ENCODE measurements at places on chromosomes 6 and 20.

DNA sequence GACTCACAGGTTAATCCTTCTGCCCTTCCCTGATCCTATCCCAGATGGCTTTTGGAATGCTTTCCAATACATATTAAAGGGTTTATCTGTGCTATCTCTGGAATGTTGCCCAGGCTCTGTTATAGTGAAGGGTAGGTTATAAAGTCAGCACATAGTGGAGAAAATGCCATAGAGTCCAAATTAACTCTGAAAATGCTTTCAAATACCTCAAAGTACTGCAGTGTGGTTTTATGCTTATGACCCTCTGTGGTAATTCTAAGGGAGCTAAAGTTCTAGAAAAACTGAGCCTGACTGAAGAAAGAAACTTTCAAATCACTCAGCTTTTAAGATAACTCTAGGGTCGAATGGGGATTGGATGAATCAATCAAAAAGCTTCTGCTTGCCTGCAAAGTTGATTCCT is 159.8 kb downstream of the PLCB1 start:
- DNase-seq, result no peak

- no peak for DNase-seq
These were observed 109.6 kb upstream of the BACH2 start for GRCh38 chr6:90406142-90406794.

- DNase-seq, result no peak
These were observed 10.9 kb upstream of the PKIG start for GRCh38 chr20:44571362-44571988.

- DNase-seq, result no peak
These were observed 47.2 kb downstream of the NOL4L start for GRCh38 chr20:32537657-32538525.

DNA sequence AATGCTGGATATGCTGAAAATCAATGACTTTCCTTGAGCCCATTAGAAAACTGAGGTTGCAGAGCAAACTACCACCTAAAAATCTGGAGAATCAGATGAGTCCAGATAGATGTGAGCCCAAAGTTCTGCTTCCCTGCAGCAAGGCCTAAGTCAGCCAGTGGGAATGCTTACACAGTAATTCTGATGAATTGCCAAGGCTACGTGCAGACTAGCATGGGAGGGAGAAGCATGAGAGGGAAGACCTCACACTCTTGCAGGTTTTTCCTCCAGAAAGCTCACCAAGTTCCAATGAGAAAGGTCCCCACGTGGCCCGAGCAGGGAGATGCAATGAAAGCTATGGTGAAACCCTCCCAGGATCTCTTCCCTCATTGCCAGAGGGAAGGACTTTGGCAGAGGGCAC is 104.8 kb upstream of the SIRPA start:
- no peak for DNase-seq

GRCh38 chr20:5430670-5431069 is 113.9 kb upstream of the PROKR2 start:
- no peak for DNase-seq

DNA sequence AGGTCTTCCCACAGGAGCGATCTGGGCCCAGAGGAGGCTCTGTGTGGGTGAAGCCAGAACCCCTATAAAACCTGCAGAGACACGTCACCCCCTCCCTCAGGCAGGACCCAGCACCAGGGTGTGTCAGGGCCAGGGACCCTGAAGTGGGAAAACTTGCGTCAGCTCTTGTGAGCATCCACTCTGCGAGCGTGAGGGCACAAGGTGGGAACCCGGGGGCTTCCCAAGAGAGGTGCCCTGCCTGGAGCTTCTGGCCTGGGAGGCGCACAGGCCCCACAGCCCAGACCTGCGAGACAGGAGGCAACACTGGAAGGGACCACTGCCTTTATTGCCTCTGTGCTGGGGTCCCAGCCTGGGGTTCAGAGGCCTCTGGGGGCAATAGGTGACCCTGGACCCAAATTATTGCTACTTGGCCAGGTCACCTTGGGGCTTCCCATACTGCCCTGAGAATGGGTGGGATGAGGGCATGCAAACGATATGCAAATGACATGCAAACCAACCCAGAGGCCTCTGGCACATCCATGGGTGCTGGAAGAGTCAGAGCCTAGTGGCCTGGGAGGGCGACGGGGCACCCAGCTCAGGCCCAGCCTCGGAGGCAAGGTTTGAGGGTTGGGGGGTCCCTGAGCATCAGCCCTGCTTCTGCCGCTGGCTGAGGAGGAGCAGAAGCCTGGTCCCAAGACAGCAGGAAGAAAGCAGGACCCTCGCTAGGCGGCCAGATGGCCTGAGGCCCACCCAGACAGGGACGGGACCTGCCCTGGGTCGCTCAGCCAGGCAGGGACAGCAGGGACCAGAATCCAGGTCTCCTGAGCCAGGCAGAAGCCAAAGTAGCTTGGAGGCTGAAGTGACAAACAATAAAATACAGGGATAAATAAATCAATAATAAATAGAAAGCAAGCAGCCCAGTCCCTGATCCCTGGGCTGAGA is 5.1 kb upstream of the C20orf144 start:
- no peak for DNase-seq

GRCh38 chr6:159360306-159360705 is 191.1 kb downstream of the FNDC1 start:
- DNase-seq, result no peak

- no peak for DNase-seq
These were observed 48.0 kb downstream of the GCLC start for GRCh38 chr6:53496797-53497375.

DNA sequence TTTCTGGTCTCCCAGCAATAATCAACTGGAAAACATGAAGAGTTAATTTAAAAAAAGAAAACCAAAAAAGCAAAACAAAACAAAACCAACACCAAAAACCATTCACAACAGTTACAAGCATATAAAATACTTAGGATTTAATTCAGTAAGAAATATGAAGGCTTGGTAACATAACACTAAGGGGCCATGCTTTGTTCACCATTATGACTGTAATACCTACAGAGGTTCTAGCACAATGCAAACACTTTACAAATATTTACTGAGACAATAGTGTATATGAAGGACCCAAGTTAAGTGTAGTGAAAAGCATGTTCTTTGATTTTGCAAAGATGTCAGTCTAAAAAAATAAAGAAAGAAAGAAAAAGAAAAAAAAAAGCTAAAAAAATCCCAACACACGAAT is 109.8 kb upstream of the EMILIN3 start:
- no peak for DNase-seq

- DNase-seq, result no peak
These were observed 512.7 kb upstream of the JAG1 start for GRCh38 chr20:11186301-11187008.

DNA sequence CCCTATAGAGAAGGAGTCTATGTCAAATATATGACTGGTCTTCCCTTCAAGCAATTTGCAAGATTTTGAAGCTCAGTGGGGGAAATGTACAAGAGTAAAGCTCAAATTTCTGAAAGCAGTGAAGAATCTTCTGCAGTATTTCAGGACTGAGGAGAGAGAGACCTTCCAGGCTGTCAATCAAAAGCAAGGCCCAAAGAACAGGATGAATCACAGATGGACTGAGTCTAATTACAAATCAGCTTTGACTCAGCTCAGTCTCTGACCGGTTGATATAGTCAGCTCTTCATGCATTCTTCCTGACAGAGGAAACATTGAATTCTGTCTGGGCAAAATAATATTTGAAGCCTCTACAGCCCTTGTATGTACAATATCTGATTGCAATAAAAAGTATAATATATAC is 7.7 kb upstream of the HTR1B start:
- no peak for DNase-seq

All from cortex of kidney (tissue), 1 donor.